ENCODE measurements at places on chromosomes 1 and 21. TPM values are rescaled to one million over a fixed set of nuclear protein-coding genes. Genes with fewer than 3 reads are reported as not detected.

DNA sequence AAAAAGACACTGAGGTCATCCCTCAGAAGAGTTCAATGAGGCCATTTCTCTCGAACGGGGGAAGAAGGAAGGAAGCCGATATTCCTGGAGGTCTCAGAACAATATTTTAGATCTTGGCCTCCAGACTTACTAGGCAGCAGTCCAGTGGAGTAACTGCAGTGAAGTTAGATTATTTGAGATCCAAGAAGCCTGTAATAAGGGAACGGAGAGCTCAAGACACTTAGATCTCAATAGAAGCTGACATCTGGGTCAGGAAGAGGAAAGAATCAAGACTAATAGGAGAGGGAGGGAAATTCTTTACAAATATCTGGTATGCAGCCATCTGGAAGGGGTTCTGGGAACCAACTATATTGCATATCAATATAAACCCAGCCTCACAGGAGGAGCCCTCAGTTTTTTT lies 13.6 kb upstream of the ENAH start:
- no peaks in the 10 kb centered on the region for H3K27me3 ChIP-seq
- no peak for DNase-seq
- H3K36me3 ChIP-seq: no peaks in the 10 kb centered on the region
- no peak overlapping the region for H3K27ac ChIP-seq
- no peaks in the 10 kb centered on the region for H3K4me1 ChIP-seq

- H3K27ac ChIP-seq: no peak overlapping the region
- no peaks in the 10 kb centered on the region for H3K4me1 ChIP-seq
- H3K27me3 ChIP-seq: no peaks in the 10 kb centered on the region
- DNase-seq: no peak
- H3K36me3 ChIP-seq: peaks cover 11% of the 10 kb centered on the region
These were observed 40.1 kb downstream of the BMP8A start for GRCh38 chr1:39531526-39531925.

DNA sequence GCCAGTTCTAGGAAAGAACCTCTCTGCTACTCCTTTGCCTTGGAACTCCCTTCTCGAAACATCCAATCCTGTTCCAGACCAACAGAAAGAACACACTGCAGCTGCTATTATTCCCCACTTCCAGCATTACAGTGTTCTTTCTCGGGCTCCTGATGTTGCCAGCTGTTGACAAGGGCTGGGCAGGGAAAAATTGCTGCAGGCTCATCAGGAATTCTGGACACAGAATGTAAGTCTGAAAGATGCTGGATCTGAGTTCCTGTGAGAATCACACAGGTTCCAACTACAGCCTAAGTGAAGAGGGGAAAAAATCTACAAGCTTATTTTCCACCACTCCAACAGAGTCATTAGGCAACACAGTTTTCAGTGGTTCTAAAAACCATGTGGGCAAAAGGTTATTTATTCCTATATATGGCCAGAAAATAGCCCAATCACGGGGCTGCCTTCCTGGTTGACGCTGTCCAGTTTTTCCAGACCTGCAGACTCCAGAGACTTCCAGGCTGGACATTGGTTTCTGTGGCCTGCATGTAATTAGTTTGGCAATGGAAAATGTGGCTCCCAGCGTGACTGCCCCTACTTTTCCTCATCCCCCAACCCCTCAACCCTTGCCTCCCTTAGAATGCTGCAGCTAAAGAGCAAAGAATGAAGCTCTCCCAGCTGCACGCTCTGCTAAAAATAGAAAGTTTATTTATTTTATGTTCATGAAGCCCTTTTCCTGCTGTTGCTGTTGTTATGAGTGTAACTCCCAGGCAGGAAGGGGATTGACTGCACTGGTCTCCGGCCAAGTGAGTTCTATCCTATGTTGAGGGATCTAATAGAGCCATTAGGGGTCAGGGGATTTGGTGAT lies 8.3 kb upstream of the KIAA0040 start:
- H3K4me3 ChIP-seq: no peak overlapping the region
- no peaks in the 10 kb centered on the region for H3K27me3 ChIP-seq
- H3K27ac ChIP-seq: peak overlapping the region; percentile 39
- DNase-seq: peak; percentile 93
- peaks cover 7% of the 10 kb centered on the region for H3K4me1 ChIP-seq

- H3K27ac ChIP-seq: no peak overlapping the region
- no peaks in the 10 kb centered on the region for H3K36me3 ChIP-seq
- H3K4me3 ChIP-seq: peak overlapping the region; percentile 37
- H3K27me3 ChIP-seq: peaks cover 45% of the 10 kb centered on the region
- no peak for DNase-seq
These were observed 968 bp downstream of the CSMD2 start for GRCh38 chr1:34163792-34164731.

- no peak overlapping the region for H3K27ac ChIP-seq
- DNase-seq: no peak
- no peaks in the 10 kb centered on the region for H3K36me3 ChIP-seq
These were observed 979 bp downstream of the S100A9 start for GRCh38 chr1:153358691-153358975.

- no peaks in the 10 kb centered on the region for H3K27me3 ChIP-seq
- H3K27ac ChIP-seq: no peak overlapping the region
- no peaks in the 10 kb centered on the region for H3K4me1 ChIP-seq
- H3K36me3 ChIP-seq: no peaks in the 10 kb centered on the region
- peak; percentile 54 for DNase-seq
These were observed 111.8 kb upstream of the PRMT6 start for GRCh38 chr1:106944721-106945120.

DNA sequence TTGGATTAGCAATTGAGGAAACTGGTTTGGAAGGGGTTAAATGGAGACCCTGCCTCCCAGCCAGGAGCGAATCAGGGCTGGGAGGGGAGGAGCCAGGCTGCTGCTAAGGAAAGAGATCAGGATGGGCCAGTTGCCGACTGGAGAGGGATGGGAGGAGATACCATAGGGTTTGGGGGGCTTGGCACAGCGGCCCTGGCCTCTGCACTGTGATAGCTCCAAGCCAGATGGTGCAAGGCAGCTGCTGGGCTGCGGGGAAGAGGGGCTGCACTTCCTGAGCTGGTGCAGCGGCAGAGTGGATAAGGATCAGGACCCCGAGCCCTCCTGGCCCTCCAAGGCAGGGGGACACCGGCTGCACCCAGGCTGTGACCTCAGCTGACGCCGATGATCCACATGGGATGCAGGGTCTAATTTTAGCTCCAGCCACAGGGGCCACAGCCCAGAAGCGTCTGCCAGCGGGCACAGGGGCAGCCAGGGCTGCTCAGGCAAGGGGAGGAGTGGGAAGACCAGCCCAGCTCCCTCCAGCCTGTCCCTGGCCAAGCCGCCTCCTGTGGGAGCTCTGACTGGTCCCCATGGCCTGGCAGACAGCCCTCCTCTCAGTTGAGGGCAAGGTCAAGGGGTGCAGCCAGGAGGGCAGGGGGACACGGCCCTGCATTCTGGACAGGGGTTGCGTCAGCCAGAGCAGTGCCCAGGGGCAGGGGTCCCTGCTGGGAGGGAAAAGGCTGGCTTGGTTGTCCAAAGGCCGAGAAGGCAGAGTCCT lies at the start of gene EXTL1:
EXTL1 (plus strand) TSS at position 129 of the 757 bp plus-strand sequence. CDS start 872 bp downstream, outside the sequence.
- no peak within 1 kb of the TSS for H3K27ac ChIP-seq
- no peaks in the 10 kb centered on the region for H3K27me3 ChIP-seq
- no peak within 1 kb of the TSS for H3K4me3 ChIP-seq

GRCh38 chr1:18884419-18884717 lies 18.0 kb downstream of the ALDH4A1 start:
- peaks cover 18% of the 10 kb centered on the region for H3K36me3 ChIP-seq
- no peaks in the 10 kb centered on the region for H3K4me1 ChIP-seq
- H3K27me3 ChIP-seq: no peaks in the 10 kb centered on the region
- H3K4me3 ChIP-seq: no peak overlapping the region
- DNase-seq: no peak

GRCh38 chr1:8653878-8654277 lies 163.6 kb downstream of the RERE start:
- H3K4me3 ChIP-seq: no peak overlapping the region
- peaks cover 5% of the 10 kb centered on the region for H3K4me1 ChIP-seq
- peaks cover 2% of the 10 kb centered on the region for H3K36me3 ChIP-seq
- no peak overlapping the region for H3K27ac ChIP-seq
- DNase-seq: peak; percentile 68

- H3K27ac ChIP-seq: no peak overlapping the region
- no peak overlapping the region for H3K4me3 ChIP-seq
- H3K4me1 ChIP-seq: no peaks in the 10 kb centered on the region
- H3K36me3 ChIP-seq: no peaks in the 10 kb centered on the region
- DNase-seq: no peak
These were observed 24.6 kb downstream of the TBCE start for GRCh38 chr1:235391874-235392273.

DNA sequence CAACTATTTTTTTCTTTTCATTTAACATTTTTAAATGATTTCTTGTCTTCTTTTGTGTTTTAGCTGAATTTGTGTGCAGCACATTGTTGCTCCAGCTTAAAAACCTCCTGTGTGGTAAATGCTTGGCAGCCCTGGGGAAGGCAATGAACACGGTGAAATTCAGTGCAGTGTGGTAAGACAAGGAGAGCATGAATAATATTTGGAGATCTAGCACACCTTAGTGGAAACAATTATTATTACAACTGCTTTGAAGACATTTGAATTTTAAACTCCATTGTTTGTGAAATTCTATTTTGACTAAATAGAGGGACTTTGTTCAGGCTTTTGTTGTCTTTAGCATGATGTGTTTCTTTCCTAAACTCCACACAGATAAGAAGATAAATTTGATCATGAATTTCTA lies 242.6 kb upstream of the CXADR start:
- DNase-seq: peak; percentile 36
- H3K27me3 ChIP-seq: no peaks in the 10 kb centered on the region
- no peak overlapping the region for H3K27ac ChIP-seq
- H3K4me1 ChIP-seq: no peaks in the 10 kb centered on the region

DNA sequence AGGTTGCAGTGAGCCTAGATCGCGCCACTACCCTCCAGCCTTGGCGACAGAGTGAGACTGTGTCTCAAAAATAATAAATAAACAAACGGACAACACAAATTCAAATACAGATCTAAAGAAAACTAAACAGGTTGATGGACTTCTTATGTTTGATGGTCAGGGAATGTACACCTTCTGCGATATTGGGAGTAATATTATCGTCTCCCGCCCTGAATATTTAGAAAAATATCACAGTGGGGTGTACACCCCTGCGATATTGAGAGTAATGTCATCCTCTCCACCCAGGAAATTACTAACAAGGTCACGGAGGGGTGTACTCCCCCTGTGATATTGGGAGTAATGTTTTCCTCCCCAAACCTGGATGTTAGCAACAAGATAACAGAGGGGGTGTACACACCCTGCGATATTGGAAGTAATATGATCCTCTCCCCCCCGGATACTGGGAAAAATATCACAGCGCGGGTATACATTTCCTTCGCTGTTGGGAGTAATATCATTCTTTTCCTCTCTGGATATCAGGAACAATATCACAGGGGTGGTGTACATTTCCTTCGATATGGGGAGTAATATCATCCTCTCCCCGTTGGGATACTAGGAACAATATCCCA lies 1.4 kb upstream of the CFAP298 start:
- peak overlapping the region; percentile 95 for H3K4me3 ChIP-seq
- peaks cover 5% of the 10 kb centered on the region for H3K36me3 ChIP-seq
- H3K27ac ChIP-seq: peak overlapping the region; percentile 96

DNA sequence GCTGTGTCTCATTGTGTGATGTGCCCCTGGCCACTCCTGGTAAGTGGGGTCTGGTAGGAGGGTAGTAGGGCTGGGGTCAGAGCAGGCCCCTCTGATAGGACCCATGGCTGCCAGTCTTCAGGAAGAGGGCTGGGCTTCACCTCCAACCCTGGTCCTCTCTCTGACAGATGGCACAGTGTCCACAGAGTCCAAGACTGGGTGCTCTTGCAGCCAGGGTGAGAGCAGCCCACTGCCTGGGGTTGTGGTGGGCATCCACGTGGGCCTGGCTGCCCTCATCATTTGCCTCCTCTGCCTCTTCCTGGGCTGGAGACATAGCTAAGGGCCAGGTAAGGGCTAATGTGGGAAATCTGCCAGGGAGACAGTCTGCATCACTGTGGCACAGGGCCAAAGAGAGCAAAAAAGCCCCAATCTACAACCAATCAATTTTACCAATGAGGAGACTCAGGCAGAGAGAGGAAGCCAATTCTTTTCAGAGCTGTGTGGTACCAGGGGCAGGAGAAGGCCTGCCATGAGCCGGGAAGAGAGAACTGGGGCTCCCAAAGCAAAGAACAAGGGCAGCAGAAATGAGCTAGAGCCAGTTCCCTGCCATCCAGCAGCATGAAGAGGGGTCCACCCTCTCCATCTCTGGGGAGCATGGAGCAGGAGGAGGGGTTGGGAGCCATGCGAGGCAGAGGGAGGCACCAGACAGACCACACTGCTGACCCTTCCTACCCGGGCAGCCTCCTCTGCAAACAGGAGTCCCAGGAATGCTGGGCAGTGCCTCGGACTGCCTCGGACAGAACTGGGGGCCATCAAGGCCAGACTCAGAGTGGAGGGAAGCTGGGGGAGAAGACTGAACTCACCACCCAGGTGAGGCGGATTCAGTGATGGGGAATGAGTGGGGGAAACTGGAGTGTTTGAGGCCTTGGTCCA lies 26.8 kb downstream of the SLC27A3 start:
- no peak overlapping the region for H3K27ac ChIP-seq
- H3K36me3 ChIP-seq: peaks cover 1% of the 10 kb centered on the region
- no peak overlapping the region for H3K4me3 ChIP-seq
- H3K4me1 ChIP-seq: no peaks in the 10 kb centered on the region
- no peak for DNase-seq

DNA sequence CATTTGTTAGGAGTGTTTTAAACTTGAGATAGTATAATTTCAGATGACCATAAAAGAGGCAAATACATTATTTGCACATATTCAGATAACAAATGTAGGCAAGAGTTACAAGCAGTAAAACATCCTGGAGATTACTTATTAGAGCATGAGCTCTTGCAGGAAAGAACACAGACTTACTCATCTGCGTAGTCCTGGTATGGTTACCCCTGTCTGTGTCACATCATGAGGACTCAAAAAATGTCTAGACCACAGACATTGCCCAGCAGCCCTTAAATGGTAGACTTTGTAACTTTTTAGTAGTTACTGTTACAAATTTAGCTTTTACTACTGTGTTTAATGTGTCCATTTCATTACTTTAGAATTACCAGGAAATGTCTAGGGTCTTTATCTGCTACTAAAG lies 12.8 kb downstream of the CACHD1 start:
- peaks cover 18% of the 10 kb centered on the region for H3K4me1 ChIP-seq
- no peak overlapping the region for H3K4me3 ChIP-seq
- no peak overlapping the region for H3K27ac ChIP-seq
- H3K36me3 ChIP-seq: no peaks in the 10 kb centered on the region
- H3K27me3 ChIP-seq: no peaks in the 10 kb centered on the region

- no peaks in the 10 kb centered on the region for H3K36me3 ChIP-seq
- DNase-seq: peak; percentile 82
- peak within 1 kb of the TSS; percentile 54 for H3K27ac ChIP-seq
- peaks cover 4% of the 10 kb centered on the region for H3K27me3 ChIP-seq
- H3K4me1 ChIP-seq: no peaks in the 10 kb centered on the region
These were observed at the start of gene GPR137B for GRCh38 chr1:236142253-236143103. GPR137B (plus strand) TSS chr1:236142539; CDS start chr1:236142623, 84 bp downstream.

- no peaks in the 10 kb centered on the region for H3K36me3 ChIP-seq
- no peak overlapping the region for H3K27ac ChIP-seq
- no peaks in the 10 kb centered on the region for H3K27me3 ChIP-seq
- no peak overlapping the region for H3K4me3 ChIP-seq
These were observed 82.8 kb downstream of the LRRC53 start for GRCh38 chr1:74429580-74429979.

CLCA1 gene
- total RNA-seq: not detected

CASQ1 gene
- total RNA-seq: 0.57 TPM

AMPD1 gene
- total RNA-seq: 1.5 TPM

XKR8 gene
- 8.2 TPM for total RNA-seq

KRTAP19-3 gene
- not detected for total RNA-seq

PRDM15 gene
- 8.4 TPM for total RNA-seq

PEAR1 gene
- total RNA-seq: 17.2 TPM

THBS3 gene
- 33.0 TPM for total RNA-seq

PAX7 gene
- not detected for total RNA-seq
